GM04503 (cell line): ENCODE measurements at places on chromosomes 13 and 19.

- DNase-seq: no peak
Observed at GRCh38 chr19:34179066-34179465, 6.8 kb downstream of the LSM14A start.

DNA sequence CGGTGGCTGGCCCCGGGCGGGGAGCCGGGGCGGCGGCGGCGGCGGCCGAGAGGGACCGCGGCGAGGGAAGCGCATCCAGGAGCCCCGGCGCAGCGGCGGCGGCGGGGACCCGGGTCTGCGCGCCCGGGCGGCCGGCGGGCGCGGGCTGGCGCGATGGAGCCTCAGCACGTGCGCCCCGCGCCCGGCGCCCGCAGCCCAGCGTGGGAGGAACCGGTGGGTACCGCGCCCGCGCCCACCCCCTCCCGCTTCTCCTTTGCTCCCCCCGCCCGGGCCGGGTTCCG lies 7.8 kb upstream of the DGKH start:
- DNase-seq: no peak

- DNase-seq: no peak
Observed at GRCh38 chr19:18660051-18660910, 23.2 kb upstream of the CRTC1 start.

- no peak for DNase-seq
Observed at GRCh38 chr19:29372091-29372415, 153.7 kb upstream of the VSTM2B start.

DNA sequence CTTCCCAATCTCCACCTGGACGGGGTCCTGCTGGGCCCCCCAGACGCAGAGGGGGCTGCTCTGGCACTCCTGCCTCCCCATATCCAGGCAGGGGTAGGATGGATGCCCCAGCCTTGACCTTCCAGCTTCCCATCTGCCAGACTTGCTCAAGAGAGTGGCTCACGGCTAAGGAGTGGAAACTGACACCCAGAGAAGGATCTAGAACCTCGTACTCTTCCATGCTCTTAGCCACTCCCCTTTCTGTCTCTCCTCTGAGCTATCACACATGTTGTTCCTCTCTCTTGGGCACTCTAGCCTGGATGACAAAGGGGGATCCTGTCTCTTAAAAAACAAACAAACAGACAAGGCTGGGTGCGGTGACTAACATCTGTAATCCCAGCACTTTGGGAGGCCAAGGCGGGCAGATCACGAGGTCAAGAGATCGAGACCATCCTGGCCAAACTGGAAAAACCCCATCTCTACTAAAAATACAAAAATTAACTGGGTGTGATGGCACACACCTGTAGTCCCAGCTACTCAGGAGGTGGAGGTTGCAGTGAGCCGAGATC lies 12.2 kb upstream of the FUT5 start:
- DNase-seq: no peak

DNA sequence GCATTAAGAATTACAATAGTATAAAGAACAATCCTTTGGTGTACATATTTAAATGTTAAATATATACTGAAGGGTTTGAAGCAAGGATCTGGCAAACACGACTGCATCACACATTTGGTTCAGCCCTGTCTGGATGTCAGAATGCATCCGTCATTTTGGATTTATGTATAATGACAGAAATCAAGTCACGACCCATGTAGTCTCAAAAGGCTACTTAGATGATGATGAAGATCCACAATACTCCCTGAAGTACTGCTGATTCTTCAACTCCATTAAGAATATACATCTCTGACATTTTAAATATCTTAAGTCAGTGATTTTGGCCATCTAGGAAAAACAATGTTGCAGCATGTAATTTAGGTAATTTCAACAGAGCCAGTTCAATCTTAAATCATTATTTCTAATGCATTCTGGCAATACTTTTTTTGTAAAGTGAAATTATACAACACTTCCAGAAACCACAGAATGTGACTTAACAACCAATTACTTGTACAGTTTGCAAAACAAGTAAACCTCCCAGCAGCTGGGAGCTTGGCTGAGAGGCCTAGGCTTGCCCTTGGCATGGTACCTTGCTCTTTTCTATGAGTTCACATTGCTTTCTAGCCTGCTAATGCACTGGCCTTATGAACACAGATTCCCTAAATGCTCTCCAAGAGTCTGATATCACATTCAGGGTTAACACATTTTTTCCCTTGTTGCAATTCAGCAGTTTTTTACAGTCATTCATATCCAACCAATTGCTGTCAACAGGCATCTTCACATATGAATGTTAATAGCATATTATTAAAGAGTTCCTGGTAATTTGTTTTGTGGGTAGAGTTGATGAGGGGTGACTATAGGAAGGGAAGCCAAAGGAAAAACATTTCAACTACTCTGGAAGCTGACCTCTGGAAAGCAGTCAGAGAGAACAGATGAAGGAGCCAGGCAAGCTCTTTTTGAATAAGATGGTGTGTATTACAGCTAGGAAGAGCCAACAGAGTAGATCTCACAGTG lies 175.2 kb downstream of the ENOX1 start:
- DNase-seq: no peak

DNA sequence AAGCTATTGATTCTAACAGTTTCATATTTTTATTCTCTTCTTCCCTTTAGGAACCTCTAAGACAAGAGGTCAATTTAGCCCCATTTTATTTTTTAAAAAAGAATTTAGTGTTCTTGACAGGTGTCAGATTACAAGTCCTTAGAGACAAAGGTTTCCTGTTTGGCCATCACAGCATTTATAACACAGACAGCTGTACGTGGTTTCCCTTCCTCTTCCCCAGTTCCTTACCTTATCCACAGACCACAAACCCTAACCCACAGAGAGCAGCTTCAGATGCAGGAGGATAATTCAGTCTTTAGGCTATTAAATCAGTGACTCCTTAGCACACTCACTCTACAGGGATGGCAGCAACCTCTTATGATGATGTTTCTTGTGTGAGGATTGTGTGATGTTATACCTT lies 1210.1 kb downstream of the DIAPH3 start:
- no peak for DNase-seq

- DNase-seq: no peak
Observed at GRCh38 chr13:63308549-63309165, 1893.0 kb upstream of the PCDH20 start.

- DNase-seq: no peak
Observed at GRCh38 chr13:34340534-34340933, 522.6 kb downstream of the RFC3 start.

DNA sequence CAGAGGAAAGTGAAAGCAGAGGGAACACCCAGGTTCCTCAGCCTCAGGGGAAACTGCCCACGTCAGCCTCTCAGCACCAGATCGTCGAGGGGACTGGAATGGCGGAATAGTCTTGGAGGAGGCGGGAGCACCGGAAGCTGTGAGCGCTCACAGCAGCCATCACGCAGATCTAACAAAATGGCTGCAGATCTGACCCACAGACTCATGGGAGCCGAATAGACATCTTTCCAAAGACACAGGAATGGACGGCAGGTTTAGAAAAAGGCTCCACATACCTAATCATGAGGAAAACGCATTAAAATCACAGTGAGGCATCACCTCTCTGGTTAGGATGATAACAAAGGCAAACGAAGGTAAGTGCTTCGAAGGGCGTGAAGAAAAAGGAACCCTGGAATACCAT lies 11.8 kb upstream of the LILRA2 start:
- DNase-seq: no peak

GRCh38 chr19:56261145-56261544 lies 11.4 kb upstream of the EDDM13 start:
- DNase-seq: no peak

DNA sequence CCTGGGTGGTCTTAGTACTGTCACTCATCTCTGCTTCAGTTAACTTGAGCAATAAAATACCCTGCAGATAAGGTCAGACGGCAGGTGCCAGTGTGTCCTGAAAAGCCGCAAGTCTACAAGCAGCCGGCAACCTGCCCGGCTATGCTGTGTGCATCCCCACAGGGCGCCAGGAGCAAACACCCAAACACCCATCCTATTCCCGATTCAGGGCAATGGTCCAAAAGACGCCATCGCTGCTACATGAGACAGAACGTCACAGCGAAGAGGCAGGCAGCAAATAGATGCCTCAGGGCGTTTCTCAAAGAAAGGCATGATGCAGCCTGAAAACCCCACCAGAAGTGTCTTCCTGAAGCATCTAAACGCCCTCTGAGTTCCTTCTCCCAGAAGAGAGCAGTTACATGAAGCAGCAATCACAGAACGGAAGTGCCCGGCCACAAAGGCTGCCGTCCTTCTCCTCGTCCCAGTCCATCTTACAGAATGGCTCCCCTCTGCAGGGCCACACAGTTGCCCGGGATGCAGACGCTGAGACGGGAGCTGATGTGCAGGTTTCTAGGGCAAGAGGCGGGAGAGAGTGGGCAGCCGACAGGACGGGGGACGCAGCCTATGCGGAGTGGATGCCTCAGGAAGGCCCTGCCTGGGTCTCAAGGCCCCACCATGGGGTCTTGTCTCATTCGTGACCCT lies 35.1 kb downstream of the RASA3 start:
- DNase-seq: no peak

GRCh38 chr19:51493776-51494175 lies 7.8 kb downstream of the SIGLEC12 start:
- no peak for DNase-seq

- no peak for DNase-seq
Observed at GRCh38 chr13:76000131-76000530, 364.0 kb downstream of the LMO7 start.

GRCh38 chr13:35858665-35859064 lies 272.5 kb downstream of the DCLK1 start:
- DNase-seq: no peak

DNA sequence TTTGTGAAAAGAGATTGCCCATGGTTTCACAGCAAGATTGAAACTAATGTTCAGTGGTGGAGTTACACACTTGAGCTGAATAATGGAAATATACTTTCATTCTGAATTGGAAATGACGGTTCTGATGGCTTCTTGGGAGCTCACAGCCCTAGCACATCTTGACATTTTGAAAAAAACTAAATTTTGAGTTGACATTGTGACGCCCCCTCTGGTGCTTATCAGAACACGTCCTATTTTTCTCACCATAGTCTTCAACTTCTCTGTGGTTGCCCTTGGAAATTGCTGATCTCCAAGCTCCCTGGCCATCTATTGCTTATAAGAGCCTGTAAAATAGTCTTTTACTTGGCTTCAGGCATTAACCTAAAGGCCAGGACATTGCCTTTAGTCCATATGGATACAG lies 202.1 kb downstream of the OXGR1 start:
- DNase-seq: no peak

GRCh38 chr19:46977548-46977947 lies 42.1 kb upstream of the NPAS1 start:
- DNase-seq: no peak

- no peak for DNase-seq
Observed at GRCh38 chr13:87130423-87130822, 540.7 kb upstream of the SLITRK5 start.

GRCh38 chr19:50435221-50435620 lies 2.5 kb downstream of the MYBPC2 start:
- DNase-seq: no peak

DNA sequence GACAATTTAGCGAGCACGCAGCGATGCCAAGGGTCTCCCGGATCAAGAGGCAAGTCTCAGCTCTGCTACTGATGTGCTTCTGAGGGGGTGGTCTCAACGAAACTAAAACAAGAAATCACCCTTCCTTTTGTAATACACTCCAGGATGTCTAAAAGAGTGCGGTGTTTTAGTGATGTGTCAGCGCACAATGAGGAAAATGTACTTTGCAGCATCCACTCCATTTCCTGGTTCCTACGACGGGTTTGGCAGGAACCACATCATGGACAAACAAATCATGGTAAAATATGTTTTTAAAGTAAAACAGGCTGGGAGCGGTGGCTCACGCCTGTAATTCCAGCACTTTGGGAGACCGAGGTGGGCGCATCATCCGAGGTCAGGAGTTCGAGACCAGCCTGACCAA lies 154.0 kb upstream of the TSC22D1 start:
- no peak for DNase-seq

GRCh38 chr13:46609052-46609451 lies 56.1 kb downstream of the LRCH1 start:
- DNase-seq: no peak

- peak; percentile 18 for DNase-seq
Observed at GRCh38 chr13:111344471-111345191, 24.2 kb downstream of the TEX29 start.

GRCh38 chr19:3780786-3781304 lies 5.3 kb downstream of the MATK start:
- DNase-seq: no peak

DNA sequence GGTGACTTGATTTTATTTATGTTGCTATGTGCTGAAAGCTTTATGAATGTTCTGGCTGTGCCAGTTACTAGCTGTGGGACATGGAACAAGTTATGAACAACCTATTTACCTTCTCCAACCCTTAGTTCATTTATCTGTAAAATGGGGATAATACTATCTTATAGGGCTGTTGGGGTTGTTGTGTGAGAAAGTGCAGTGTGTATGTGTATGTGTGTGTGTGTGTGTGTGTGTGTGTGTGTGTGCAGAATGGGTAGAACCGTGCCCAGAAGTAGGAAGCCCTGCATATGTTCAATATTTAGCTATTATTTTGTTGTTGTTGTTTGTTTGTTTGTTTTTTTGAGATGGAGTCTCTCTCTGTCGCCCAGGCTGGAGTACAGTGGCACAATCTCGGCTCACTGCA lies 20.4 kb downstream of the ZSWIM9 start:
- DNase-seq: no peak

GRCh38 chr19:43372462-43372861 lies 19.0 kb downstream of the CD177 start:
- DNase-seq: no peak

- DNase-seq: no peak
Observed at GRCh38 chr13:27659145-27659865, 37.6 kb downstream of the POLR1D start.

DNA sequence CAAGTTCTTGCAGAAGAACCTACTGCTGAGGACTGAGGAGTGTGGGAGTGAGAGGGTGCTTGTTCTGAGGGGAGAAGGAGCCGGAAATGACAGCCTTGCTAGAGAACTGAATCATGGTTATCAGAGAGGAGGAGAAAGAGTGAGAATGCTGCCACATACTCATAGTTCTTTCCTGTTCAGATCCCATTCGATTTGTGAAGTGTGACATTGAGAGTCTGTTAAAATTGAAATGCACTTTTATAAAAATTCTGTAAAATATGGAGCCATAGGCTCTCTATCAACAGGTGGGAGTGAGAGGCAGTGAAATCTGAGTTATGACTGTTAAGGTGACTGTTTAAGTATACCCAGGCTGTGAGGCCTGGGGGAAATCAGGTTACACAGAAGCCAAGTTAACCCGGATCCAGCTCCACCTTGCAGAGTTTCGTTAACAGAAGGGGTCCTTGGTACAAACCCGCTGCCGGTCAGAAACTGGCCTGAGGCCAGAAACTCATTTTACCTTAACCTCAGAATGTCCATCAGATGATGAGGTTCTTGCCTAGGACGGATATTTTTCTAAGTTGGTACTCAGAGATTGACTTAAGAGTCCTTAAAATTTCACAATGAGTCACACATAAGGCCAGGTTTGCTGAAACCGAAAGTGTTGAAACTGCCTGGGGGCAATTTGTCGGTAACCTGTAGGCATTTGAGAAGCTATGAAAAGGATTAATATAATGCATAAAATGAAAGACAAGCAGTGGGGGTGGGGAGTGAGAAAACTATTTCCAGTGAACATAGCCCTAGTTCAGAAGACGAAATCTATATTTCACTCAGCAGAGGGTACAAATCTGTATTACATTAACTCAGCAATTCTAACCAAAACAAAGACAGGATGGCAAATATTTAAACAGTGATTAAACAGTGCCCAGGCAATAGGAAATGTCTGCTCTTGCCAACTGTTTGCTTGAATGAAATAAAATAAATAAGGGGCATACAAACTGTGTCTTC lies 350.5 kb downstream of the KCNRG start:
- no peak for DNase-seq
